ENCODE measurements at places on chromosomes 16 and 17.

DNA sequence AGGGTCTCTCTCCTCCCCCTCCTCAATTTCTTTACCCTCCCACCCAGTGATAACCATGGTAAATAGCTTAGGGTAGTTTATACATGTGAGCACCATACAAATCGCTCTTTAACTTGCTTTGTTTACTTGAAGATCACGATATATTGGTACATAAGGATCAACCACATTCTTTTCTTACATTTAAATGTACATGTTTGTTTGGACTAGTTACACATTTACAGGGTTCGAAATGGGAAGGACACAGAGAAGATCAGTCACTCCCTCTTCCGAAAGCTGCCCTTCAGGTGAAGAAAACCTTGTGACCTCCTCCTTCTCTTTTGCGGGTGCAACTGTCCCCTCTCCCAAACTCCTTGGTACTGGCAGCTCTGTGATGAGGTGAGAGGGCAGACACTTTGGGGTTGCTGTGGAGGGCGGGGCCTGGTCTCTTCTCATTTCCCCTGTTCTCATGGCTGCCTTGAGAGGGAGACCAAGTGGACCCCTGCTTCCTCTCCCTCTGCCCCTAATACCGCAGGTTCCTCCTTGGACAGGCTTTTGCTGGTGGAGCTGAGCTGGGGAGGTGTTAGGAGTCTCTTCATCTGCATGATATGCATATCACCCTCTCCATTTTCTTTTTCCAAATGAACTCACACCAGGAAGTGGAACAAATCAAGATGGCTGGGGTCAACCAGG is 4.7 kb upstream of the PIK3R6 start:
- no peak for DNase-seq

DNA sequence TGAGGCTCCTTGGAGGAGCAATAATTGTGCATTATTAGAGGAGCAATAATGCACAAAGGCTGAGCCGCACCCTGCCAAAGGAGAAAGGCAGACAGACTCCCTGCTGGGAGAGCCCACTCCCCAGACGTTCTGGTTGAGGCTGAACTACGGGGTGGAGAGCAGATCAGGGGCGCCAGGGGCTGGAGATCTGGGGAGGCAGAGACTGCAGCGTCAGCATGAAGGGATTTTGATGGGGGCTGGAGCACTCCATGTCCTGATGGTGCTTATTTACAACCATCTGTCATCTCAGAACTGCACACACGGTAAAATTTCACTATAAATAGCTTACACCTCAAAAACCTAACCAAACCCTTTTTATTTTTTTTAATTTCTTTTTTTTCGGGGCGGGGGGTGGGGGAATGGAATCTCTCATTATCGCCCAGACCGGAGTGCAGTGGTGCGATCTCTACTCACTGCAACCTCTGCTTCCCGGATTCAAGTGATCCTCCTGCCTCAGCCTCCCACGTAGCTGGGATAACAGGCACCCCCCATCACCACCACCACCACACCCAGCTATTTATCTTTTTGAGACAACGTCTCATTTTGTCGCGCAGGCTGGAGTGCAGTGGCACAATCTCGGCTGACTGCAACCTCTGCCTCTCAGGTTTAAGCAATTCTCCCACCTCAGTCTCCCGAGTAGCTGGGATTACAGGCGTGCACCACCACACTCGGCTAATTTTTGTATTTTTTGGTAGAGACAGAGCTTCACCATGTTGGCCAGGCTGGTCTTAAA is 4.3 kb upstream of the C16orf95 start:
- DNase-seq = no peak

- DNase-seq = no peak
Measured at GRCh38 chr16:85844786-85845185, 45.3 kb downstream of the COX4I1 start.

- DNase-seq = no peak
Measured at GRCh38 chr16:85494315-85494714, 118.8 kb upstream of the GSE1 start.

DNA sequence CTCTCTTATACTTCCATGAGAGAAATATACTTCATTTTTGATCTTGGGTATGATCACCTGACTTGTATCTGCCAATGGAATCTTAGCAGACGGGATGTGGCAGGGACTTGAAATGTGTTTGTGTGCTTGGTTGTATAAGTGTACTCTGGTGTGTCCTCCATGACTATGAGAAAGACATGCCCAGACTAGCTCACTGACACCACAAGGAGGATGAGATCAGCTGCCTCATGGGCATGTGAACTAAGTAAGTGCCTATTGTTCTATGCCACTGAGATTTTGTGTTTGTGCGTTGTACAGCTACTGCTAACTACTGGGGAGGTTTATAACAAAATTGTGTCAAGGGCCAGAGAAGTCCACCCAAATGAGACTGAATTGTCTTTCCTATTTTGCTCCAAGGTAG is 402.2 kb upstream of the SALL1 start:
- DNase-seq = no peak

DNA sequence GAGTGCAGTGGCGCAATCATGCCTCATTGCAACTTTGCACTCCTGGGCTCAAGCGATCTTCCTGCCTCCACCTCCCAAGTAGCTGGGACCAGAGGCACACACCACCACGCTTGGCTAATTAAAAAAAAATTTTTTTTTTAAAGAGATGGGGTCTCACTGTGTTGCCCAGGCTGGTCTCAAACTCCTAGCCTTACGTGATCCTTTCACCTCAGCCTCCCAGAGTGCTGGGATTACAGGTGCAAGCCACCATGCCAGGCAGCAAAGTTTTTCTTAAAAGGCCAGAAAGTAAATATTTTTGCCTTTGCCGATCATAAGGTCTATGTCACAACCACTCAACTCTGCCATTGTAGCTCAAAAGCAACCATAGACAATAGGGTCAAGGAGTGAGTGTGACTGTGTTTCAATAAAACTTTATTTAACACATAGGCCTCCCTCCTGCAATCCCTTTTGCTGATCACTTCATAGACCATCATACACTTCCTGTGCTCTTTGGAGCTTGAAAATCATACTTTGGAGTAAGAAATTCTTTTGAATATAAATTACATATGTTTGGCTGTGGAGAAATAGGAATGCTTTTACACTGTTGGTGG is 48.6 kb downstream of the PITPNC1 start:
- DNase-seq = no peak

DNA sequence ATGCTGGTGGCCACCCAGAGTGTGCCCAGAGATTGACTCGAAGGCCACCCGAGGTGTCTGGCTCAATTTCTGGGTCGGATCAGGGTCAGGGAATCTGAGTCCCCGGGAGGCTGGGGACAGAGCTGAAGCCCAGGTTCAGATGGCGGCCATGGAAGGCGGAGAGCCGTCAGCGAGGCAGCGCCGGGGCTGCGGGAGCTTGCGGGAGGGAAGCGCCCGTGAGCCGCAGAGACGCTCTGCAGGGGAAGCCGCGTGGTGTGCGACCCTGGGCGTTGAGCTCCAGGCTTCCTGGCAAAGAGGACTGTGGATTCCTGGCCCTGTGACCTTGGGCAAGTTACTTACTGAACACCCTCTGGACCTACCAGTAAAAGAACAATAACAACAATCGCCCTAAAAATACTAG is 518 bp upstream of the SPATA22 start:
- DNase-seq = no peak

- DNase-seq = no peak
Measured at GRCh38 chr16:4574919-4575705, 19.0 kb downstream of the C16orf96 start.

GRCh38 chr16:57987441-57988177 is 12.9 kb downstream of the ZNF319 start:
- no peak for DNase-seq

DNA sequence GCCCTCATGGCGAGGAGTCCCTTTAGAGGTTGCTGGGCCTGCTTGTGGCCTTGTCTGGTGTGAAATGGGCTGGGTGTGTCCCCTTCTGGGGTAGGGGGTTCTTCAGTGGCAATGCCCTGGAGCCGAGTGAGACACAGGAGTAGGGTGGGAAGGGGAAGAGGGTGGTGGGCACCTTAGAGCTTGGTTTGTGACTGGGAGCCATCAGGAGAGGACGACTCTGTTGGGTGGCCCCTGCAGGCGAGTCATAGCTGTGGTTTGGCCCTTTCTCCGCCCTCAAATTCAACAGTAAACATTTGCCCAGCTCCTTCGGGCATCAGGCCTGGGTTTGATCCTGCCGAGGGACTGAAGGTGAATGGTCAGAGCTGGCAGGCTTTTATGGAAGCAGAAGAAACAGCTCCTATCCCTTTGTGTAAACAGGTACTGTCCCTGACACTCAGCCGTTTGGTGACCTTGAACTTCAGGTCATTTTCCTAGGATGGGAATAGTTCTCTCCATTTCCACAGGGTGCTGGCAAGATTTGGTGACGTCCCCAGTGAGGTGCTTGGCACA is 2.9 kb downstream of the E4F1 start:
- no peak for DNase-seq

GRCh38 chr17:76276461-76277299 is 11.5 kb downstream of the UBALD2 start:
- no peak for DNase-seq

Measured in stimulated activated CD4-positive, alpha-beta T cell treated with anti-CD3 and anti-CD28 coated beads, Interleukin-1b, Interleukin-23, amount 100 ng/mL, for 48 hours (primary cell).